ENCODE measurements at places on chromosomes 11 and 22. TPM values are rescaled to one million over a fixed set of nuclear protein-coding genes. Genes with fewer than 3 reads are reported as not detected.
A peak's percentile ranks its signal among the peaks of the same experiment; 100 is the strongest.

- H3K4me1 ChIP-seq: no peaks in the 10 kb centered on the region
- no peaks in the 10 kb centered on the region for H3K36me3 ChIP-seq
- no peak overlapping the region for H3K4me3 ChIP-seq
- no peak overlapping the region for H3K27ac ChIP-seq
- peaks cover 3% of the 10 kb centered on the region for H3K27me3 ChIP-seq
- no peak for DNase-seq
Measured at GRCh38 chr11:70120674-70121073, 42.6 kb downstream of the ANO1 start.

The PDE3B gene
- total RNA-seq: 4.2 TPM

DNA sequence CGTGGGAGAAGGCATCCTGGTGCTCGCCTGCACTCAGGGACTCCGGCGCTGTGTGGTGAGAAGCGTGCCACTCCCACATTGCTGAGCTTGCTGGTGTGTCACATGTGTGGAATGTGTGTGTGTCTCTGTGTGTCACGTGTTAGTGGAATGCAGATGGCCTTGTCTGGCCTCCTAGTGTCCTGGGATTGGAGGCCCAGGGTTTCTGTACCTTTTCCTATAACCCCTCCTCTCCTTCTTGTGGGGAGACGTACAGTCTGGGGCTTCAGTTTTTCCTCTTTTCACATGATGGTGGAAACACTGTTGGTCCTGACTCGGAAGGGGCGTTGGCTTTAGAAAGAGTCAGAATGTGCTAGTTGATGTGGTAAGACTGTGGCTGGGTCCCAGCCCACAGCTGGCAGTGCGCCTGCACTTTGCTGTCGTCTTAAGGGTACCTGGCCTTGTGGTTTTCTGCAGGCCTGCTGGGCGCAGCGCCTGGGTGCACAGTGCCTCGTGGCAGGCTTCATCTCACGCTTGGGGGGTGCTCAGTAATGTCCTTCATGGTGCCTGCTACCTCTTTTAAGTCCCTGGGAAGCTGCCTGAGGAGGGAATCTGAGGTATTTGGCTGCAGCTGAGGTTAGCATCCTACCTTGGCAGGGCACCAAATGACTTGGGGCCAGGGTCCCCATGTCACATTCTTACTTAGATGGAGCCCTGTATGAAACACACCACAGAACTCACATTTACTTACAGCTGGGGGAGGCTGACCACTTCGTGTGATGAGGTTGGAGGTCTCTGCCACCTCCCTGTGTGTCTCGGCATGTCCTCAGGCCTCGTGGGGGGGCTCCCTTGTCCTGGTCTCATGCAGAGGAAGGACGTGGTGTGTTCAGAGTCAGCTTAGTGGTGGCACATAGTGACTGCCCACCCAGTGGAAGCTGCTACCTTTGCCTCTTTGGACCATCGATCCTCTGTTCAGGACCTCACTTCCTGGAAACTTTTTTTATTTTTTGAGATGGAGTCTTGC is 61.9 kb downstream of the MED15 start:
- no peaks in the 10 kb centered on the region for H3K36me3 ChIP-seq
- DNase-seq: peak; percentile 81
- H3K4me3 ChIP-seq: no peak overlapping the region
- H3K27ac ChIP-seq: peak overlapping the region; percentile 89

GRCh38 chr22:45638834-45639746 is 32.5 kb upstream of the ATXN10 start:
- no peak overlapping the region for H3K27ac ChIP-seq
- H3K36me3 ChIP-seq: no peaks in the 10 kb centered on the region
- peak; percentile 34 for DNase-seq
- H3K4me3 ChIP-seq: no peak overlapping the region

DNA sequence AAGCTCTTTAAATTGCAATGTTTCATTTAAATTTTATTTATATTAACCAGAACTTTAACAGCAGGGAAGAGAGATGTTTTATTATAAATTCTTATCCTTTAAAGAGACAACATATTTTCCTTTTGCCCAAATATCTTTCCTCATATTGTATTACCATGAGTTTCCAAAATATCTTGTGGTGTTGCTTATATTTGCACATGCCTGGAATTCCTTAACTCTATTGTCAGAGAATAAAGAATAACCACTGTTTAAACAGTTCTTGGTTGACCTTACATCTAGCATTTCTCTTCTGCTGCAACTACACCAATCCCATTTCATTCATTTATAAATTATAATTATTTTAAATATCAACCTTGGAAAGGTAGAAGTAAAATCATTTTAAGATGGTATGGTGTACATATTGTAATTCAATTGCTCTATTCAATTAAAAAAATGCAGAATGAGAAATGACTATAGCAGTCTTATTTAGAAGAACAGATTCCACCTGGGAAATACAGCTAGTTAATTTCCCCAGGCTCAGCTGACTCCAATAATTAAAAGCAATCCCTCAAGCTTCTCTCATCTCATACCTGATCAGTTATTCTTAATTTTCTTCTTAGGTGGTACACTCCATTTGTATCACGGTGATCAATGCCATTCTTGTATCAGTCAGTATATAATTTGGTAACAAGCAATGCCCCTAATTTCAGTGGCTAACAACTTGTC is 923.3 kb downstream of the KCNA4 start:
- H3K27me3 ChIP-seq: no peaks in the 10 kb centered on the region
- no peak overlapping the region for H3K27ac ChIP-seq
- no peak overlapping the region for H3K4me3 ChIP-seq
- no peak for DNase-seq

Measured in adrenal gland (tissue), 19 donors.